Hepatic stellate cell (primary cell): ENCODE measurements at places on chromosomes 7 and 10.

DNA sequence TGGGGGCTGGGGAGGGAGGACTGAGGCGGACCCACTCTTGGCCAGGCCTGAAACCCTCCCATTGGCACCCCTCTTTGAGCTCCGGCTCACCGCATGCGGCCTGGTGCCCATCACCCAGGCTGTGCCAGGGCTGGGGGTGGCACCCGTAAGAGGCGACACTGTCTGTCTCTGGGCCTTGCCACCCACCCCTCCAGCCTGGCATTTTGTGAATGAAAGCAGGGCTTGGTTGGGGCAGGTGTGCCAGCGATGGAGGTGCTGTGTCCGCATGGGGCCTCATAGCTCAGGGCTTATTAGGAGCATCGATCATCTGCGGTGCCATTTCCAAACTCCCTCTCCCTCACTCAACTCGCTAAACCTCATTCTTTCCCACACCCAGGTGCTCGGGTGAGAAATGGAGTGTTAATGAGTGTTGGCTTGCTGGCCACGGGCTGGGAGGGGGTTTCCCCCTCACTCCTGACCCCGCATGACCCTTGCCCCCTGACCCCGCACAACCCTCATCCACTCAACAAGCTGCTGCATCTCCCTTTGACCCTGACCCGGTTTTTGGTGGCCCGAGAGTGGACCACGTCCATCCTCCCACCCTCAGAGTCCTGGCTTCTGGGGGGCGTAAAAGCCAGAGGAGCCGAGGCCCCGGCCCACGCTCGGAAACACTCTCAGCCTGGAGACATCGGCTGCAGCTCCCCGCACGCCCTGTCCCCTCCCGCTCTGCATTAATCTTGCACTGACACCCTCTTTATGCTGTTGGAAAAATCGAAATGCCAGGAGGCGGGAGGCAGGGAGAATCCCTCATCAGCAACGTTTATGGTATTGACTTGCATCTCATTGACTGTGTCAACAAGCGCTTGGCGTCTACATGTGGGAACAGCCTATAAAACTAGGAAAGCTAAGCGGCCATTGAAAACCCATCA, 161.2 kb downstream of the DNAJB6 start:
- no peak for DNase-seq

DNA sequence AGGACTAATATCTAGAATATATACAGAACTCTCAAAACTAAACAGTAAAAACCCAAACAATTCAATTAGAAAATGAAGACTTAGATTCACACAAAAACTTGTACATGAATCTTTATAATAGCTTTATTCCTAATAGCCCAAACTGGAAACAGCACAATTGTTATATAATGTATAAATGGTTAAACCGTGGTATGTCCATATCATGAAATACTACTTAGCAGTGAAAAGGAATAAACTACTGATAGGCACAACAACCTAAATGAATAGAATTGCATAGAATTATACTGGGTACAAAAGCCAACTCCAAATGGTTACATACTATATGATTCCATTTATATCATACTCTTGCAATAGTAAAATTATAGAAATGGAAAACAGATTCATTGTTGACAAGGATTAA, 21.0 kb upstream of the FAM241B start:
- no peak for DNase-seq

GRCh38 chr10:125514206-125515162, 168.5 kb downstream of the TEX36 start:
- no peak for DNase-seq

DNA sequence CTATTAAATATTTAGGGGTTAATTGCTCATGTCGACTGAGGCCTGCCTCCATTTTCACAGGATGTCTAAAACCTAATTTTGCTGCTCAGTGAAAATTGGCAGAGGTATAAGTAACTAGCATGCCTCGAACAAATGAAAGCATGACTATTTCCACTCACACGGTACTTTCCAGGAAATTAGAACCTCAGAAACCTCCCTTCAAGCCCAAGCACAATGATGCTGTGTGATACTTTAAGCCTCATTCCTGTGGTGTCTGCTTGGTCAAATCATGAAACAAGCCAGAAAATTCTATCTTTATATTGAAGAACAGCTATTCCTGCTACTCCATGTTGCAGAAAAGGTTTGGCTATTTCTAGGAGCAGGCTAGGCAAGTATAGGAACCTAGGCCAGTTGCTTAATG, 203.0 kb downstream of the SORCS3 start:
- no peak for DNase-seq

DNA sequence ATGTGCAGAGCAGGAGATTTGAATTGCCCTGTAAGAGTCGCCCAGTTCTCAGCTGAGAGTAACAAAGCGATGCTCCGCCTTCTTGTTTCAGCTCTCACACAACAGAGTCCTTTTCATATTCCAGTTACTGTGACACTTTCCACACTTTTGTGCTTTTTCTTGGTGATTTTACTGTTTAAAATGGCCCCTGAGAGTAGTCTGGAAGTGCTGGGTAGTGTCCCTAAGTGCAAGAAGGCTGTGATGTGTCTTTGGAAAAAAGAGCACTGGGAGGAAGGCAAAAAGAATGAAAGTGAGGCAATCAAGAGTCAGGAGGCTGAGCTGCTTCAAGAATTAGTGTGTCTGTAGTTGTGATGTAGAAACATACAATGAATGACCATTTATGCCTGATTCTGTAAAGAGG, 201.2 kb upstream of the SEMA3E start:
- DNase-seq = no peak

DNA sequence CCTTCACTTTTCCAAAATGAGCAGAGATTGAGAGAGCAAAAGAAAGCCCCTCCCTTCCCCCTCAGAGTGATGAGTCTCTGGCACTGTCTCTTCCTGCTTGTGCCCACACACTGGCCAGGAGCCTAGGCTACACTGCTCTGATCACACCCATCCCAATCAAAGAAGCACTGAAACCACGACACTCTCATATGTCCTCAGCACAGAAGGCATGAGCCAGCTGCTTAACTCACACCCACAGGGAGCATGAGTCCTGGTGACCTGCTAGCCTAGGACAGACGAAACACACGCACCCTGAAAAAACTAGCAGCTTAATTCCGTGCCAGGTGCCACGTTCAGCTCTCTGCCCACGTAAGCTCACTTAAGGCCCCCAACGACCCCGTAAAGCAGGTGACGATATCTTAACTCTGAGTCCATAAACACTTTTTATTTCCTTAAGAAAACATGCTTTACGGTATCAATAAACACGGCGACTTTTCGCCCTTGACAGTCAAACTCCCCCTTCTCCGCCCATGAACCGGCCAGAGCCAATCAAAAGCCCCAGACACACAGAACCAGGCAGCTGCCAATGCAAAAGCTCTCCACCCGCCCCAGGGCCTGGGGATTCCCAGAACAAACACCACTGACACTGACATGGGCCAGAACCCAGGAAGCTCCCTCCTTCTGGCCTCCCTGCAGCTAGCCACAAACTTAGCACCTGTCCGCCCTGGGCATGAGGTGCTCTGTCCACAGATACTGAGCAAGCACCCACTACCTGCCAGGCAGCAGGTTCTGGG, 69.0 kb downstream of the TNRC18 start:
- DNase-seq = peak; percentile 49

- peak; percentile 32 for DNase-seq
Observed at GRCh38 chr7:143456992-143457793, 13.9 kb downstream of the TAS2R60 start.

DNA sequence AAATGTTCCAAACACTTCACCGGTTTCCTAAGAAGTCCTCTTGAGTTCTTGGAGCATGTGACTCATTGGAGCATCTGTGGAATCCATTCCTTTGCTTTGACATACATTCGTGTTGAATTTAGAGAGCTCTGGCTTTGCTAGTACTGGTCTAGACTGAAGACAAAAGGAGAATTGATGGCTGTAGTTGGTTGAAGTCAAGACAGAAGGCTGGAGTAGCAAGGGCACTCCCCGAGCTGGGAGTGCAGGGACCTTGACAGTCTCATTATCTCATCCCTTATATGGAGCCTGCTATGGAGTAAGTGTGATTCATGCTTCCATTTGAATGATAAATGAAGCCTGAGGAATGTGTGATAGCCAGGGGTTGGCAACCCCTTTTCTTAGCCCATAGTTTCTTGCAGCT, 1249.1 kb downstream of the TYW1 start:
- DNase-seq = no peak
